ENCODE measurements at places on chromosomes 16 and 17. TPM values are rescaled to one million over a fixed set of nuclear protein-coding genes. Genes with fewer than 3 reads are reported as not detected.

QPRT gene
- total RNA-seq, result 3.6 TPM

CORO1A gene
- 7.2 TPM for total RNA-seq

PIMREG gene
- 19.4 TPM for total RNA-seq

CCT6B gene
- 1.7 TPM for total RNA-seq

WNT9B gene
- not detected for total RNA-seq

TNFRSF17 gene
- not detected for total RNA-seq

KRT20 gene
- not detected for total RNA-seq

DLX4 gene
- total RNA-seq, result not detected

CLDN7 gene
- total RNA-seq, result 1.4 TPM

SOX9 gene
- 4.1 TPM for total RNA-seq

KRT37 gene
- not detected for total RNA-seq
